Activated naive CD8-positive, alpha-beta T cell treated with anti-CD3 and anti-CD28 coated beads for 36 hours (primary cell): ENCODE measurements at places on chromosomes 16 and 17. TPM values are rescaled to one million over a fixed set of nuclear protein-coding genes. Genes with fewer than 3 reads are reported as not detected.
A peak's percentile ranks its signal among the peaks of the same experiment; 100 is the strongest.

The MFAP4 gene
- 0.41 TPM for total RNA-seq

The WNT9B gene
- not detected for total RNA-seq

The EVI2B gene
- total RNA-seq: 16.5 TPM

The KRTAP3-2 gene
- total RNA-seq: not detected

The TEKT1 gene
- total RNA-seq: not detected

GRCh38 chr17:41037853-41038350 lies 3.2 kb upstream of the KRTAP1-3 start:
- DNase-seq: no peak

DNA sequence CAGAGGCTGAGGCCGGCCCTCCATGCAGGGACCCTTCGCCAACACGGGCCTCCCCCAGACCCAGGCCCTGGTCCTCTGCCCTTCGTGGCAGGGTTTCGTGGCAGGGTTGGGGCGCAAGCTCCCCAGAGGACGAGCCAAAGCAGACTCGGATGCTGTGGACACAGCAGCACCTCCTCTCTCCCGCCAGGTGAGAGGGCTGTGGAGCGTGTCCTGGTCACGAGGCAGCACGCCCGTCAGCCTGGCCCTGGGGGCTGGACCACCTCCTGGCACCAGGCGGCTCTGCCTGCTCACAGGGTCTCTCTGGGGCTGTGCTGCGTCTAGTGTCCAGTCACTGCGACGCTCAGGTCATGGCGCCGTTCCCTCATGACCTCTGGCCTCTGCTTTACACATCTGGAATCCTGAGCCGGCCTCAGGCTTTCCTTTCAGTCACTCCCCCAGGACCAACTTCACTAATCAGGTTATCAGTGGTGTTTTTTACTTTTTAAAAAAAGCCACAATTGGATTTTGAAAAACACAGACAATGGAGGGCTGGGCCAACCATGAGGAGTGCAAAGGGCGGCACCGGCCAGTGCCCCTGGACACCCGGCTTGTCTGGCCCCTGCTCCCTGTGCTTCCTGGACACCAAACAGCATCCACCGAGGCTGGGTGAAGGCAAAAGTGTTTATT lies 5.4 kb downstream of the NDUFAF8 start:
- no peak for DNase-seq

DNA sequence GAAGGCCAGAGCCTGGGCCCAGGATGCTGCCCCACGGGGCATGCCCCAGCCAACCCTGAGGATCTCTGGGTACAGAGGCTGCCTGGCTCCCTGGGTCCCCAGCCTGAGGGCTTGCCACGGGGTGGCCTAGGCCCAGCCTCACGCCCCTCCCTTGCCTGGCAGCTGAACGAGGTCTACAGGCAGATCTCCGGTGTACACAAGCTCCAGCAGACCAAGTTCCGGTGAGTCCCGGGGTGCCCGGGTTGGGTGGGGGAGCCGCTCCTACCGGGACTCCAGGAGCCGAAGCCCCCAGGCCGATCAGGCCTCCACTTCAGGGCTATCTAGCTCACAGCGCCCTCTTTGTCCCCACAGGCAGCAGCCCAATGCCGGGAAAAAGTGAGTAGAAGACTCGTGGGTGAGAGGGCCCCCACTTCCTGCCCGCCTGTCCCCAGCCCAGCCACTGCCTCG lies 19.4 kb downstream of the ITGB4 start:
- DNase-seq: no peak

DNA sequence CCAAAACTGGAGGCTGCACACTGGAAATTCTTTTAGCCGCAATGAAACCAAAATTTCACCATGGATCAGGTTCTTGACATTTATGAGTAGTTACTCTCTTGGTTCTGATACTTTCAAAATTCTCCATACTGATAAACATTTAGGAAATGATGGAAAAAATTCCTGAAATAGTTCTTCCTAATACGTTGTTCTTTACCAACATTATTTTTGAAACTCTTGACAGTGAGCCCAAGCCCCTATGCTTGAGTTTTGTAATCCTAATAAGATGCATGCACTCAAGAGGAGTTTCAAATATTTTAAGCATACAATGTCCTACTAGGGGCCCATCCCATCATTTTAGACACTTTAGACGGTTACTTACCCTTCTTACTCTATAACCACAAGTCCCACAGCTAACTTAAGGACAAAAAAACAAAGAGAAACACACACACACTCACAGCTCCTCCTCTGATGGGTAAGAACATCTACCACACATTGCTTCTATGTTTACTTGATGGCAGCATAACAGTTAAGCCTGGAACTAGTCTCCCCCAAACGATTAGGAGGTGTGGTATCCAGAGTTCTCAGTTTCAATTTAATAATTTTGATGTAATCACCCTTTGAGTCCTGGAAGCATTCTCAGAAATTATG lies 3.7 kb downstream of the VEZF1 start:
- no peak for DNase-seq

- DNase-seq: peak; percentile 79
These were observed 13.7 kb downstream of the PITPNC1 start for GRCh38 chr17:67390646-67391361.

DNA sequence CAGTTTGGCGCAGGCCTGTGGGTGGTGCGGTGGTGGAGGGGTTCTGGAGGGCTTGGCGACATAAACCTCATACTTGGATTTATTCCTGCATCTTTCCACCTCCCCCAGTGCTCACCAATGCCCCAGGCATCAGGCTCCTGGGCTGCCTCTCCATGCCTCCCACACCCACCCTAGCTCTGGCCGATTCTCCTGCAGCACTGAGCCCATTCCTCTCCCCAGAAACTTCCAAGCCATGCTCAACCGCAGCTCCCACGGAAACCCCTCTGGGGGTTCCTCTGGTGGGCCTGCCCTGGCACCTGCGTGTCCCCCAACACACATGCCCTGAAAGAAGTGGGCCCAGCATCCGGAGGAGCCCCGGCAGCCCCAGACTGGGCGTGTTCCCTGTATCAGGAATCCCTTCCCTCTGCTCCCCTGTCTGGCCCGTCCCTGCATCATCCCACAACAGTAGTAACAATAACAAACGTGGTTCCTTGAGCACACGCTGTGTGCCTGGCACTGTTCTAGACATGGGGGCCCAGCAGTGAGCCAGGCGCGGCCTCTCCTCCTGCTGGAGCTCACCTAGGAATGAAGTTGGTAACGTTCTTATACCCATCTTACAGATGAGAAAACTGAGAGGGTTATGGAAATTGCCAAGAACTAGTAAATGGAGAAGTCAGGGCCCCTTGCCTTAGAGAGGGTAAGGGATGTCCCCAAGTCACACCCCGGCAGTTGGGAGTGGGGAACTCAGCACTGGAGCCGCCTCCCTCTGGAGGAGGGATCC lies 2.3 kb downstream of the PRSS21 start:
- no peak for DNase-seq

DNA sequence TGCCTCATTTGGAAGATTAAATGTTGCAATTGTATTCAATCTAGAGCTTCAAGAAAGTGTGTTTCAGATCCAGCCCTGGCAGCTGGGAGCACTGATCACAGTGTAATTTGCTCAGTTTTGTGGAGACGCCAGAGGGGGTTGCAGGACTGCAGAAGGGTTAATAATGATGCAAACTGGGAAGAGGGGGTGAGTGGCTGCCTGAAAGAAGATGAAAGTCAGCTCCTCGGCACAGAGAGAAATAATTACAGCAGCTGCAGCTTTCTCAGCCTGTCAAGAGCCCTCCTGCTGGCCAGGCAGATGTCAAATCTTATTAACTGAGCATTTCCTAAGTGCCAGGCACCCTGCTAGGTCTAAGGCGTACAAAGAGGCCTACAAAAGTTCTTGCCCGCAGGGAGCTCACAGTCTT lies 97.7 kb downstream of the ZNF18 start:
- DNase-seq: no peak

DNA sequence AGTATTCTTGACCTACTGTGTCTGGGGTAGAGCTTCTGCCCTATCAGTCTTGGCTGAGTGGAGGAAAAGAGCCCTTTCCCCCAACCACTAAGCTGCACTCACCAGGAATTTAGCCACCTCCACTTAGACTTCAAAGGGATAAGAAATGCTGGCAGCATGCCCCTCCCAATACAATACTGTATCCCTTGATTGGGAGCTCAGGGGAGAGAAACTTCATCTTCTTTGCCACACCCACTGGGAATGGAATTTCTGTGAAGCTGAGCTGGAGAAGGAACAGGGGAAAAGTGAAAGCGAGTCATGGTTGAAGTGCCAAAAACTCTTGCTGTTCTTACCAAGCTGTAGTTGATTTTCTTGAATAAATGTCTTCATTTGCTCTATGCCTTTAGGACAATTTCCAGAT lies 68.8 kb downstream of the CEP112 start:
- DNase-seq: no peak

DNA sequence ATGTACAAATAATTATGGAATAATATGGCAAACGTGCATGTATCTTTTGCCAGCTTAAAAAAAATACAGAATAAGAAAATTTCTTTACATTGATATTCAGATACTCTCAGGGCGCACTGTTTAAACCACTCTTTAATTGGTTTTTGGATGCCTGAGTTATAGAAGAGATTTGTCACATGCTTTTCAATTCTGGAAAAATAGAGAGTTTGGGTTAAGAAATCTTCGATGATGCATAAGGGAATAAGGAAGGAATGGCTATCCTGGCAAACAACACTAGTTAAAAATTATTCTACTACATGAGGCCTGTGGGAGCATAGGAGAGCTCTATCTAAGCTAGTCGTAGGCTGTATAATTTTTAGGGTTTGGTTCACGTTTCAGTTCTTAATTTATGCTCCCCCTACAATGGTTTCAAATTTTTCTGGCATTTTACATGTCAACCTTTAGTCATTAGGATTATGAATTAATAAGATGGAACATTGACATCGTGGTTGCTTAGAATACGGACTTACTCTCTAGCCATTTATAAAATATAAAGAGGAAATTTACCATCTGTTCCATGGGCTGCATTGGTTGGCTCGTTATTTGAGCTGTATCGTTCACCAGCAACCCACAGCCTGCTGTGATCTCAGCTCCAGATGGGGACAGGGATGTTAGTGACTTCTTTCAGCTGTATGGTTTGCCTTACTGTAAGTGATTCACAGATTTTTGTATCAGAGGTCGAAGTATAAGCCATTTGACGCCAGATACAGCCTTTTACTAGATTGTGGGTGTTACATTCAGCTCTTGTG lies 15.9 kb downstream of the NARF start:
- DNase-seq: no peak

DNA sequence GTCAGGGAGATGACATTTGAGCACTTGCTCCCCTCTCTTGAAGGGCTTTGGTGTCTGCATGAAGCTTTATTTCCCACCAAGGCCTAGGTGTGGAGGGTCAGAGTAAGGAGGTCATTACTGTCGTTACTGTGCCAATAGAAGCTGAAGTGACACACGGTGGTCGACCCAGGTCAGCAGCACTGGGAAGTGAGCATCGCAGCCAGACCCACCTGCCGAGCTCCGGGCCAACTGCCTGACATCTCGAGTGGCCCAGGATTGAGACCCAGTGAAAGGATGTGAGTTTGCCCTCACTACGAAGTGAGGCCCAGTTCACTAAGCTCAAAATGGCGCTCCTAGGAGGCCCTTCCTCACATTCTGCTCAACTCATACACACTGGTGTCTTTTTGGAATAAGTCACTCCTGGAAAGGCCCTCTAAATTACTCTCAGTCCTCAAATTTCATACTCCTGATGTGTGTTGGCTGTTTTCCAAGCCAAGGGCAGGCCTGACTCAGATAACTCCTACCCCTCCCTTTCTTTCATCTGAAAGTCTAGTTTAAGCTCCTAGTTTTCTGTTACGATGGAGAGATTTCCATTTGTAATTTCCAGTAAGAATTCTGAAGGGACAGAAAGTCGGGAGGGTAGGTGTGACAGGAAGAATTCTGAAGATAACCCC lies 200.4 kb downstream of the LGALS9B start:
- no peak for DNase-seq

- DNase-seq: no peak
These were observed 7.8 kb upstream of the ADGRG1 start for GRCh38 chr16:57620335-57621231.

DNA sequence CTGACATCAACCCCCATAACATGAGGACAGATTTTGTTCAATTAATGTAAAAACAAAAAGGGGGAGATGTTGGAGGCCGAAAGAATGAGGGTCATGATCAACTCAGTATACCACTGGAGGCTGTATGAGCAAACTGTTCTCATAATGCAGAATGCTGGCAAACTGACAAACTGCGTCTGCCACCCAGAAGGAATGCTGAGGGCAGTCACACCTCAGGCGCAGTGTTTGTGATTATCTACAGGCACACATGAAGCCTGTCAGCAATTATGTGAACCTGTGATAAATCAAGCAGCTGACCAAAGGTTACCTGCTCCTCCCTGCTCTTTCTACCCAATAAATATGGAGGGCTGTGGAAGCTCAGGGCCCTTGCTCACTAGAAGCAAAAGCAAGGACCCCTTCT lies 27.3 kb downstream of the CD300LG start:
- no peak for DNase-seq

DNA sequence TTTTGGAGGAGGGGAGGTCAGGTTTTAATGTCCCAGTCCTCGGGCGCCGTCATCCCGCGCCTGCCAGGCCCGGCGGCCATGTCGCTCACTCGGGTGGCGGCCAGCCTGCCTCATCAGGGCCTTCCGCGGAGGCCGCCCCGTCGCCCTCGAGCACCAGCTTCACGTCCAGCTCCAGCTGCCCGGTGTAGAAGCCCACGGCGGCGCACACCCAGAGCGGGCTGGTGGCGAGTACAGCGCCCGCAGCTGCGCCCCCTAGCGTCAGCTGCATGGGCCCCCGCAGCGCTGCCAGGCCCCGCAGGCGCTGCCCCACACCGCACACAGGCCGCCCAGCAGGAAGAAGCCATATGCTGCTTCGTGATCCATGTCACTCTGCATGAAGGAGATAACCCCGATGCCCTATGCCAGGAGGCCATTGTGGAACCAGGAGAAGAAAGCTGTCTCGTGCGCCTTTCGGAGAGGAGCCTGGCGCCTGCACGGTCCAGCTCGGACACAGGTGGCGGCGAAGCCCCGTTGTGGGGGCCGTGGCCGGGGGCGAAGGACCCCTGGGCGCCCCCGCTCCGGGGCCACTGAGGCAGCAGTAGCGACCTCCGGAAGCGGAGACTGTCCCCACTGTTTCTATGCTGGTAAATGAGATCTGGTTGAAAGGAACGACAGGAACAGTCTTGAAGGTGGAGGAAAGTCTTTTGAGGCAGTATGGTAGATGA lies 9.6 kb downstream of the AP2B1 start:
- DNase-seq: no peak

DNA sequence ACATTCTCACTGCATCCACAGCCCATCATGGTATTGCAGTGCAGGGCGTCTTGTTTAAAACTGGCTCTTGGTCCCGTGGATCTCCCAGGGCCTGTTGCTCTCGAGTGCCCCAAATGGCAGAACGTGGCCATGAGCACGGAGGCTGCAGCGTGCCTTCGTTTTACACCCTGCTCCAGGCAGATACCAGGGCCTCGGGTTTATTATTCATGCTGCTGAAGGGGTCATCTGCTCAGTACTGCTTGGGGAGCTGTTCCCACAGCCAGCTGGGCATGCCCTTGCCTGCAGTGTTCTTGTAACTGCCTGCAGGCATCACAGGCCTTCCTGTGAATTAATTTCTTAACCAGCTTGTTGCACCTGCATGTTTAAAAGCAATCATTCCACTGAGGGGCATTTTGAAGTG lies 129.7 kb upstream of the CHMP6 start:
- peak; percentile 52 for DNase-seq
